Fibroblast of the aortic adventitia (primary cell): ENCODE measurements at places on chromosomes 12 and 14.

- no peak for DNase-seq
Measured at GRCh38 chr12:39619316-39619659, 315 bp downstream of the ABCD2 start.

GRCh38 chr12:114368685-114369452, 37.1 kb downstream of the TBX5 start:
- DNase-seq = peak; percentile 7

DNA sequence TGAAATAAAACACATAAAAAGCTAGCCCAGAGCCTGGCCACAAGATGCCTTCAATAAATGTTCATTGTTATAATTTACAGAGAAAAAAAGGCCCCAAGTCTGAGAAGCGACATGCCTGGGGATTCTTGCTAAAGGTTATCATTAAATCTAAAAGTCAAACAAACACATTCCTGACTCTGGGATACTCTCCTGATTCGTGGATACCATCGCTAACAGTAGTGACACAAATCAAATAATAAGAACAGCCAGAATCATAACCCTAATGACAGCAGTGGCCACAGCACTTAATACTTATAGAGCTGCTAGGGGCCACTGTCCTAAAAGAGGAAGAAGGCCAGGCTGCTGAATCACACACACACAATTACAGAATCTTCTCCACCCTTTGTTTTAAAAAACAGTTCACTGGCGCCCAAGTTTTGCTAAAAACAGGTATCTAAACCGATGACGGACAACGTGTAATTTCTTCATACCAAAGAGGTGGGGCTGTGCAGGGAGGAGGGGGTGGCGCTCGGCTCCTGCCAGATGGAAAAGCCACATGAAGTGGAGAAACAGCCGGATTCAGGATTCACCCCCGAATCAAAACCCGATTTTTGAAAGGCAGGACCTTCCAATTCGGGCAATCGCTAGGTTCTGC, 1.2 kb downstream of the CLIP1 start:
- DNase-seq = peak; percentile 69

DNA sequence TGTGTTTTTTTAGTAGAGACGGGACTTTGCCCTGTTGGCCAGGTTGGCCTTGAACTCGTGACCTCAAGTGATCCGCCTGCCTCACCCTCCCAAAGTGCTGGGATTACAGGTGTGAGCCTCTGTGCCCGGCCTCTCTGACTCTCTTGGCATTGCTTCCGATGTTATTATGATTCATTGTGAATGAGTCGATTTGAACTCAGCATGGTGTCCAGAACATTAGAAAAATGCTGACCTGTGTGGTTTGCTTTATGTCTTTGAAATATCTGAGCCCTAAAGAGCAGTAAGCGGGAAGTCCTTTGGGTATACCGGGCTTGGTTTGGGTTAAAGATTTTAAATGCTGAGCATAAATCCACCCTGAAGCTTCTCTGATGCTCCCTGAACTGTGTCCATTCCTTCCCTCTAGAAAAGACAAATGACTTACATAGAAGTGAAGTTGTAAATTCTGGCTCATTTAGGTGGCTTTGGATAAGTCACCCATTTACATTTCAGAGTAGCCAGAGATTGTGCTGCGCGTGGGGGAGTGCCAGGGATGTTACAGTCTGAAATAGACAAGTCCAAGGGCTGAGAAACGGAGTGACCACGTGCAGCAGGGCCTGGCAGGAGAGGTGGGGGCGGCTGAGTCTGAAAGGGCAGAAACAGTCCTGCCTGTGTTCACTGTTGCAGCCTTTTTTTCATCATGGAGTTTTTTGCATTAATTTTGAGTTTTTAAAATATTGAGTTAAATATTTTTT, 39.6 kb downstream of the SLC15A4 start:
- DNase-seq = peak; percentile 11

DNA sequence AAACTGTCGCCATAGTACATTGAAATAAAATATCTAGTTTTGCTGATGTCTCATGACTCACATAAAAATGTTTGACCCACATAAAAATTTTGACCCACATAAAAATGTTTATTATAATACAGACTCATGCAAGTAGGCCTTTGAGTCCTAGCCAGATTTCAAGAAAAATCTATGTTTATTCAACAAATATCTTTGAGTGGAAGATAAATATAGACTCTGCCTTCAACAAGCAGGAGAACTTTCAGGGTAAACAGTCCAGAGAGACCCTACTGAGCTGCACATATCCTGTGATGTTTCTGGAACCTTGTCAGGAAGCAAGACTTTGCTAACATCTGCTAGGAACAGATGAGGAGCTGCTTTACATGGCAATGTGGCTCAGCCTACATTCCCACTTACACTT, 283.1 kb downstream of the MDGA2 start:
- DNase-seq = no peak

DNA sequence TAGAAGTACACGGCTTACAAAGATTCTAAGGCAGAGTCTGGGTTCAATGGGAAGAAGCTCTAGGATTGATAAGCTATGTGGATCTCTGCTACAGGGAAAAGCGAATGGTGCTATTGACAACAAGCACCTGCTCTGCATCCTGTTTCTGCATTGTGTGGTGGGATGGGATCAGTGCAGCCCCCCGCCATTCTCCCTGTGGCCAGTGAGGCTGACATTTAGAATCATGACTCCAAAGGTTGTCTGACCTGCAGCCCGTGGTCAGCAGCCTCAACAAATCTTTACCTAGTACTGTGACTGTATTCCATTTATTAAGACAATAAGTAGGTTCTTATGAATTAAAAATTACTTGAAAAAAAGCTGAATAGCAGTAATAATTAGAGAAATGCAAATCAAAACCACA, 1477.0 kb upstream of the TMEM132C start:
- DNase-seq = no peak

- peak; percentile 92 for DNase-seq
Measured at GRCh38 chr14:95527387-95528002, 7.4 kb upstream of the GLRX5 start.

DNA sequence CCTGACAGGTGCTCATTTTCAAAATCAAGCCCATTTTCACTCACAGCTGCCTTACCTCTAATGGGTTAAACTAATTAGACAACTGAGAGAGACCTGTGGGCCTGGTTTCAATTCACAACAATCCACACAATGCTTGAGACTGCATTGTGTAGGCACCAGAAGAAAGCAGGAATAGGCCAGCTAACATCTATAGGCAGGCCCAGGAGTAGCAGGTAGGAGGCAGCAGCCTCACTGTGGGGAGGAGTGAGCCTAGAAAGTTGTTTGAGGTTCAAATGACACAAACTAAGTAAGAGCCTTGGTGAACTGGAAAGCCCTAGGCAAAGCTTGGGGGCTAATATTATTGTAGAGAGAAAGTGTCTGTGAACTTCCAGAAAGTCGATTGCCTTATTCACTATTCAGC, 289.5 kb upstream of the CCDC196 start:
- DNase-seq = no peak

GRCh38 chr12:93742110-93742934, 65.1 kb downstream of the CRADD start:
- DNase-seq = peak; percentile 76

GRCh38 chr14:20455355-20456300, 602 bp downstream of the APEX1 start:
- DNase-seq = peak; percentile 91

DNA sequence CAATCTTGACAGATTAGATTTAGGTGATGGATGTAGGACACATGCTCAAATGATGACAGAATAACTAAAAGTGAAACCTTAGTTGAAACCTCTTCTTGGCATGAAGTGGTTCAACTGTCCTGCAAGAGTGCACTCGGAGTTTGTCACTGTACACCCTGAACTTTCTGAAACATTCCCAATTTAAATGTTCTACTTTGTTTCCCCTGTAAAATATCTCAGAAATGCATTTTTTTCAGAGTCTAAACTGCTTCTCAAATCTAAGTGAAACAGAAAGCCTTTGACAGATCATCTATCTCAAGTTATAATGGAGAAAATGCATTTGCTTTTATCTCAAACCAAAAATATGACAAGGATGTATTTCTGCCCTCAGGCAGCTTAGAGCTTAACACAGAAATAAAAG, 66.0 kb downstream of the BHLHE41 start:
- no peak for DNase-seq

- DNase-seq = peak; percentile 86
Measured at GRCh38 chr12:46664761-46665287, 161.0 kb downstream of the SLC38A4 start.

DNA sequence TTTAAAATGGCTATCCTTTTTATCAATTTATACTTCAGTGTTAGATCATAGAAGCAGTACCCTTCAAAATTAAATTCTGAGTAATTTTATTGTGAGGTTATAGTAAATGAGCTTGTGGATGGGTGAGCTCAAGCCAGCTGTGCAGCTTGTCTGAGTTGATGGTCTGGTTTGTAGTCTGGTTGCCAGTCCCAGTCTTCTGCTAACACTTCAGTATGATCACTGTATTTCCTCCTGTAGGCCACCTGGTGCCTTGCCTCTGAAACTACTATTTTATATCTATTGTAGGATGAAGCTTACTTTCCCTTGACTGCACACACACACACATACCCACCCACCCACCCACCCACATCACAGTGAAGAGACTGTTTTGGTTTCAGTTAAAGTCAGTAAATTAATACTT, 496.4 kb downstream of the PCNX1 start:
- peak; percentile 46 for DNase-seq

- DNase-seq = no peak
Measured at GRCh38 chr14:69644814-69645213, 33.4 kb downstream of the SUSD6 start.

- DNase-seq = peak; percentile 73
Measured at GRCh38 chr12:49187184-49187583, 1.7 kb downstream of the TUBA1A start.

- DNase-seq = no peak
Measured at GRCh38 chr12:108338915-108339657, at the start of gene CMKLR1. Gene CMKLR1 (minus strand): TSS chr12:108339311. CDS start chr12:108293591, 45,720 bp downstream.

DNA sequence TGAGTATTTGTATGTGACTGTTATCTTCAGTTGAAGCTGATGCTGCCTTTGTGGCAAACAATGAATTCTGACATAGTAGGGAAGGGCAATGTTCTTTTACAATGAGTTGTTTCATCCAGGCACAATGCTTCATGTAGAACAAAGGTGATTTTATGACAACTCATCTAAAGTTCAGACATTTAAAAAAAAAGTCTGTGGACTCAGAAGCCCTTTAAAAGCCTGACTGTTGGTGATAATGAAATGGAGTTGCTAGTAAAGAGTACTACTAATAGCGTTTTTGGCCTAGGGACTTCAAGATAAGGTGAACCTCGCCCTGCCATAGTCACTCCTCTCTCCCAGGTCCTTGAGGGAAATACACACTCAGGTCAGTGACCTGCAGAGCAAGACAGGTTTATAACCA, 105.1 kb downstream of the AKAP6 start:
- DNase-seq = no peak

GRCh38 chr12:101793401-101793800, 37.4 kb downstream of the GNPTAB start:
- DNase-seq = peak; percentile 66

GRCh38 chr12:159156-159782, 54.7 kb downstream of the SLC6A12 start:
- DNase-seq = no peak

DNA sequence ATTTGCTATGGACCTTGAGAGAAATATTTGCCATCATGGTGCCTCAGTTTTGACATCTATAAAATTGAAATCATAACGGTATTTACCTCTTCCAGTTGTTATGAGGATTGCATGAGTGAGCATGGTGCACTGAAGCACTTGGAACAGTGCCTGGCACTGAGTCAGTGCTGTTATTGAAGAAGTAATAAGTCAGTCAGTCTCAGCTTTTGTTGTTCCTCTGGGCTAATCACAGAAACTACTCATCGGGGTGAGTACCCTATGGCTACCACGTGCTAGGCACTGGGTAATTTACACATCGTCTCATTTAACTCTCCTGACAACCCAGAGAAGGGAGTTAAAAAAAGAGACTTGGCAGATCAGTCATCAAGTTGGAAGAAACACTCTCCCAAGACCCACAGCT, 159.5 kb upstream of the NRXN3 start:
- peak; percentile 77 for DNase-seq

- DNase-seq = no peak
Measured at GRCh38 chr12:27965966-27966365, 6.6 kb downstream of the PTHLH start.

DNA sequence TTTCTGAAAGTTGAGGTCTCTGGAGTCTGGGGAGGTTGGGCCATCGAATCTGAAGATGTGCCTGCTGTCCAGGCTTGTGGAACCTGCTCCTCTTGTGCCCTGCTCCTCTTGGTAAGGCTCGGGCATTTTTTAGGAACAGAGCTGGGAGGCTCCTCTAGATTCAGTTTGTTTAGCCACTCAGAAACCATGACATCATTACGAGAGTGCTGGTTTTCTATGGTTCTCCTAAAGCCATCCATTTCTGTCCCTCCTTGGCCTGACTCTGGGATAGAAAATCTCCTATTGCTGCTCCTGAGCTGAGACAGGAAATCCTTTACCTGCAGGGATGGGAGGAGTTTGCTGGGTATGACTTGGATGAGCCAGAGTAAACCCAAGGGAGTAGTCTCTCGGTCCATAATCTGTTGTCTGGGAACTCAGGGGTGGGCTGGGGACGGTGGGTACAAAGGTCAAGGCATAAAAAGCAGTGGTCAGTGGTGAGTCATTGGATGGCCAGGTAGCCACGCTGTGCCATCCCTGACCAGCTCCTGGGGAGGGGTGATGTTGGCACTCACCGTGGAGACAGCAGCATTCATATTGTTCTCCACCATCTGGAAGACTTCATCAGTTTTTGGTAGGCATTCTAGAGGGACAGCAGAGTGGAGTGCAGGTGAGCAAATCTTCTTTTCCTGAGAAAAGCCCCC, 2.4 kb upstream of the ADCY4 start:
- no peak for DNase-seq

GRCh38 chr14:98877065-98877464, 394.9 kb downstream of the BCL11B start:
- no peak for DNase-seq
